ENCODE measurements at places on chromosomes 3 and 15. TPM values are rescaled to one million over a fixed set of nuclear protein-coding genes. Genes with fewer than 3 reads are reported as not detected.

DNA sequence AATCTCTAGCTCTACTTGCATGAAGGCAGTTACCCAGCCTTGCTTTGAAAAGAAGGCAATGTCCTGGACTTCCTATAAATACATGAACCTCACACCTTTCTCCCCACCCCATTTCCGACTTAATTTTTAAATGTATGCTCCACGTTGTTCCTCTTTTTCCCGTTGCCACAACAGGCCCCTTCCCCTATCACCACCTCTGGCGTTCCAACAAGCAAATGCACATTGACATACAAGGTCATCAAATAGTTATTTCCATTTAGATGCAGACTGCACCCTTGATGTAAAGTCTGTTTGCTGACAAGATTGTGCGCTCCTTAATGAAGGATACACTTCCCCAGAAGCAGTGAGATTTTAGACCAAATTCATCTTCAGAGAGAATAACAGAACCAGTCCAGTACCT, 260.7 kb upstream of the UMPS start:
- no peak for DNase-seq

DNA sequence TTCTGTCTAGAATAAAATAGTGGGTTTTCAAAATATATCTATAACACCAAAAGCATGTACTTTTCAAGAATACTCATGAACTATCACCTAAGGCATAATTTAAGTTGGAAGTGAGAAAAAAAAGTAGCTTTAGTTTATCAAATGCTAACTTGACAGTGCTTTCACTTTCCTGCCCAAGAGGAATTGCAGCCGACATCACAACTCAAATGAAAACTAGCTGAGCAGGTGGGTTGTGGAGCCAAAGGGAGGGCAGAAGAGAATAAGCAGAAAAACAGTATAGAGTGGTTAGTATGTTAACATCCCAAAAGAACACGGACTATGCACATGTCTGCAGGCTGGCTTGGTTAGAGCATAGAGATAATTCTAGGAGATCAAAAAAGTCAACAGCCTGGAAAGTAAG, 120.9 kb downstream of the NEDD4 start:
- no peak for DNase-seq

Gene ATP13A4
- not detected for total RNA-seq

DNA sequence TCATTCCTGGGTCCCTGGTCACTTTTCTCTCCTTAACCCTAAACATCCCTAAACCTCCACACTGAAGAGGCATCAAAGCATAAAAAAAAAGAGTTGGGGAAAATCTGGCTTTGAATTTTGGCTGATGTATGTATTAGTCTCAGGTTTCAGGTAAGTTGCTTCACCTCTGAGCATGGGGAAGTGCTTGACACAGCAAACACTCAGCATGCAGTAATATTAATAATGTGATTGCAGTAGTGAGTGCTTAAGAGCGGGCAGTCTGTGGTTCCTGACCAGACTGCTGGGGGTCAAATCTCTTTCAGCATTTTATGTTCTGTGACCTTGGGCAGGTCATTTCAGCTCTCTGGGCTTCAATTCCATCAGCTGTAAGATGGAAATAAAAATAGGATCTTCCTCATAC, 467.9 kb downstream of the SOX2 start:
- DNase-seq: no peak

Gene RHCG
- not detected for total RNA-seq

DNA sequence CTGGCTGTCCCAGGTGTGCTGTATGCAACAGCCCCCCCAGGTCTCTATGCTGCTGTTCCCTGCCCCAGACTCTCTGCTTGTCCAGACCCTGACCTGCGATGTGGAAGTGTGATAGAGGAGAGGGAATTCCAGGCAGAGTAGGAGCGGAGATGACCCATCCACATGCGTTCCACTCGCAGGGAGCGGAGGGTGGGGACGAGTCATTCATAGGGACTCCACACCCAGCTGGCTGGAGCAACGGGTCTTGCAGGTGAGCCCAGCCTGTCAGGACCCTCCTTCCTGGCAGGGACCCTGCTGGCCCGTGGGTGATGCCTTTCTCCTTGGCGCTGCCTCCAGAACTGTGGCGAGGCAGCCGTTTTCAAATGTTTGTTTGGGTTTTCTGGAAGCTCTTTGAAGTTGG, 58.8 kb downstream of the CEMIP start:
- DNase-seq: no peak

DNA sequence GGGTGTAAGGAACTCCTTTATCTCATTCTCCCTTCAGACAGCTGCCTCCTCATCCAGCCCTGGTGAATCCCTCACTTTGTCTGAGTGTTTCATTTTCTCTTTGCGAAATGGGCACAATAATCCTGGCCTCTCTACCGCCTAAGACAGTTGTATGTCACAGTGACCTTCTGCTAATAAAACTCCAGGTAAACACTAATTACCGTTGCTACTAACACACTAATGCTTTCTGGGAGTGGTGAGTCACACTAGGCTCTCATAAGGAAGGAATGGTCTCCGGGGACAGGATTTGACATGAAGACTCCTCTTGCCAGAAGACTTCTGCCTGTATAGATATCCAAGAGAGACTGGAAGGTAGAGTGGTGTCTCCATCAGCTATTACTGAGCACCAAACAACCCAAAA, 71.7 kb upstream of the SNRK start:
- peak; percentile 41 for DNase-seq

Gene GABRR3
- total RNA-seq: not detected

DNA sequence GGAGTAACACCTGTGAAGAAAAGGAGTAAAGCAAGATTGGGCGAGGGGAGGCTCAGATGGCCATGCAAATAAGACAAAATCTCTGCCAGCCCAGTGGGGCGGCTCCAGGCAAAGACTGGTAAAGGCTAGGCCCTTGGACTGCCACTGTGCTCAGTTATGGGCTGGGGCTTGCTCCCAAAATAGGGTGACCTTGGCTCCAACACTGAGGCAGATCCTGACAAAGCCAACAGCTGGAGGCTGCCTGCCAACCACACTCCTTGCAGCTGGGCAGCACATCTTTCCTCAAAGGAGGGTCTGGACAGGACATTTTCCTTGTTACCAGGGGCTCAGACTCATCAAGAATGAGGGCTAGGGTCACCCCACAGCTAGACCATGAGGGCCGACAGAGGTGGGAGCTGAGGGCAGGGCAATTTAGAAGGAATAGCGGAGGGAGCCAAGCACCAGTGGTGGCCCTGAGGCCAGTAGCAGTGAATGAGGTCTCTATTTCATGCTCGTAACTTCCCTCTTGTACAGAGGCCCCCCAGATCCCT, 86.1 kb downstream of the CHRD start:
- DNase-seq: no peak

Gene SAXO2
- total RNA-seq: not detected

GRCh38 chr3:112407214-112407887, 74.4 kb downstream of the CD200 start:
- DNase-seq: no peak

Gene ADGRG7
- not detected for total RNA-seq

- no peak for DNase-seq
Observed at GRCh38 chr3:120506076-120506827, 55.5 kb upstream of the FSTL1 start.

- no peak for DNase-seq
Observed at GRCh38 chr3:21163956-21164355, 587.1 kb downstream of the ZNF385D start.

Gene APOD
- 2.8 TPM for total RNA-seq

Gene ILDR1
- not detected for total RNA-seq

Gene TLR9
- not detected for total RNA-seq

Measured in LHCN-M2 (cell line).